ENCODE measurements at places on chromosomes 7 and 10. TPM values are rescaled to one million over a fixed set of nuclear protein-coding genes. Genes with fewer than 3 reads are reported as not detected.

The KIF20B gene
- total RNA-seq = 78.4 TPM

DNA sequence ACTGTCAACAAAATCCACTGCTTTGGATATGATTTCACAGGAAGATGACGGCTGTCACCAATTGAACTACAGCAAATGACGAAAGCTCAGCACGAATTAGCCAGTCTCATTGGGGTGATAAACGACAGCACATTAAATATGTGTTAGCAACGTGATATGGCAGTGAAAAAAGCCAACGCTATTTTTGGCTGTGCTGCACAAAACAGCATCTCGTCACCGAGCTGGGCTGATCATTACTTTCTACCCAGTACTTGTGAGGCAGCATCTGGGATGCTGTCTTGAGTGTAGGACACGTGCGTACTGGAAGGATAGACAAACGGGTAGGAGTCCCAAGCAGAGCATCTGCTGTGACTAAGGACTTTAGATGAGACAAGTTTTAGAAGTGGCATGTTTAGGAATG, 138.3 kb downstream of the EXOC4 start:
- H3K36me3 ChIP-seq = peaks cover 3% of the 10 kb centered on the region
- no peaks in the 10 kb centered on the region for H3K4me1 ChIP-seq
- no peaks in the 10 kb centered on the region for H3K27me3 ChIP-seq
- no peak for DNase-seq
- no peak overlapping the region for H3K4me3 ChIP-seq

- H3K36me3 ChIP-seq = peaks cover 38% of the 10 kb centered on the region
- H3K4me3 ChIP-seq = no peak overlapping the region
- no peaks in the 10 kb centered on the region for H3K27me3 ChIP-seq
- no peak for DNase-seq
- peaks cover 14% of the 10 kb centered on the region for H3K4me1 ChIP-seq
Observed at GRCh38 chr10:75029857-75030256, 81.6 kb upstream of the SAMD8 start.

GRCh38 chr7:37920849-37921805, 687 bp downstream of the EPDR1 start:
- peaks cover 23% of the 10 kb centered on the region for H3K4me1 ChIP-seq
- peak overlapping the region; percentile 73 for H3K4me3 ChIP-seq
- H3K27me3 ChIP-seq = peaks cover 42% of the 10 kb centered on the region

DNA sequence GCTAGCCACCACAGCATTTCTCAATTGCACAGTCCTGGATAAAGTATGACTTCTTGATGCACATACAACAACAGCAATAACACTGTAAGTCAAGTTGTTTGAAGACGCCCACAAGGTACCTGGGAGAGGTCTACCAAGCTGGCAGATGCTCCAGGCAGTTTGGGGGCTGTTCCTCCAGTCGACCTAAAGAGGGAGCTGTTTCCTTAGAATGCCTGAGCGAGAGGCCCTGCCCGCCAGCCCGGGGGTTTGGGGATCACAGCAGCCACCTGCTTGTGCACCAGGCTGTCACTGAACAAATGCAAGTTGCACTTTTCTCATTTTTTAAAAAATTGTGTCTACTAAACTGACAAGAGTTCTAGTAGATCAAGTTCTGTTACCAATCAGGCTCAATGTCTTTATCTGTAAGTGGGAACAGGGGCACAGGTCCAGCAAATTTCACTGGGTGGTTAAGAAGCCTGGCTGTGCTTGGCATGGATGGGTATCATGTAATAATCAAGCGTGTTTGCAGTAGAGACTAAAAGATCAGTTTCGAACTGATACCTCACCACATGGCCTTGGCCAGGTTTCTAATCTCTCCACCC, 193.8 kb upstream of the ADO start:
- no peaks in the 10 kb centered on the region for H3K27me3 ChIP-seq
- H3K27ac ChIP-seq = no peak overlapping the region
- peak; percentile 77 for DNase-seq
- no peaks in the 10 kb centered on the region for H3K36me3 ChIP-seq
- no peak overlapping the region for H3K4me3 ChIP-seq
- H3K4me1 ChIP-seq = peaks cover 10% of the 10 kb centered on the region

- no peak overlapping the region for H3K27ac ChIP-seq
- no peaks in the 10 kb centered on the region for H3K4me1 ChIP-seq
- no peaks in the 10 kb centered on the region for H3K36me3 ChIP-seq
- DNase-seq = no peak
- H3K27me3 ChIP-seq = no peaks in the 10 kb centered on the region
- no peak overlapping the region for H3K4me3 ChIP-seq
Observed at GRCh38 chr10:131563411-131563810, 251.9 kb upstream of the TCERG1L start.

DNA sequence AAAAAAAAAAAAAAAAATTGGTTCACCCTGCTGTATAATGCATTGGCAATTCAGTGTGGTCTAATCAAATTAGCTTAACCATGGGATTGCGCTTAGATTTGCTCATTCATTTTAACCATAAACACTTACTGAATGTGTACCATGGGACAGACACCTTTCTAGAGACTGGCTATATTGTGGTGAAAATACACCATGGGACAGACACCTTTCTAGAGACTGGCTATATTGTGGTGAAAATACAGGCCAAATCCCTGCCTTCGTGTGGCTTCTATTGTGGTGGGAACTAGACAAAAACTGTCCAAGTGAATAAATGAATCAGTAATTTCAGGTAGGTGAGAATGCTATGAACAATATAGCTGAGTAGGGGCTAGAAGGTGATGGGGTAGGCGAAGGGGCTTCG, 10.2 kb upstream of the REPIN1 start:
- DNase-seq = no peak
- H3K27ac ChIP-seq = no peak overlapping the region
- no peak overlapping the region for H3K4me3 ChIP-seq
- peaks cover 42% of the 10 kb centered on the region for H3K4me1 ChIP-seq

- no peaks in the 10 kb centered on the region for H3K36me3 ChIP-seq
- no peaks in the 10 kb centered on the region for H3K27me3 ChIP-seq
- H3K27ac ChIP-seq = no peak overlapping the region
- no peaks in the 10 kb centered on the region for H3K4me1 ChIP-seq
Observed at GRCh38 chr10:90604636-90605035, 253.2 kb downstream of the HTR7 start.

The PDZD7 gene
- total RNA-seq = 0.50 TPM

The CCDC172 gene
- not detected for total RNA-seq

The TMEM236 gene
- total RNA-seq = 0.13 TPM

The RBAK gene
- 14.3 TPM for total RNA-seq

All from activated CD8-positive, alpha-beta T cell treated with anti-CD3 and anti-CD28 coated beads, Interleukin-2, amount 10 ng/mL, durations not matched to agents 7 days and 5 days (primary cell).